ENCODE measurements at places on chromosomes 3 and 15. TPM values are rescaled to one million over a fixed set of nuclear protein-coding genes. Genes with fewer than 3 reads are reported as not detected.

DNA sequence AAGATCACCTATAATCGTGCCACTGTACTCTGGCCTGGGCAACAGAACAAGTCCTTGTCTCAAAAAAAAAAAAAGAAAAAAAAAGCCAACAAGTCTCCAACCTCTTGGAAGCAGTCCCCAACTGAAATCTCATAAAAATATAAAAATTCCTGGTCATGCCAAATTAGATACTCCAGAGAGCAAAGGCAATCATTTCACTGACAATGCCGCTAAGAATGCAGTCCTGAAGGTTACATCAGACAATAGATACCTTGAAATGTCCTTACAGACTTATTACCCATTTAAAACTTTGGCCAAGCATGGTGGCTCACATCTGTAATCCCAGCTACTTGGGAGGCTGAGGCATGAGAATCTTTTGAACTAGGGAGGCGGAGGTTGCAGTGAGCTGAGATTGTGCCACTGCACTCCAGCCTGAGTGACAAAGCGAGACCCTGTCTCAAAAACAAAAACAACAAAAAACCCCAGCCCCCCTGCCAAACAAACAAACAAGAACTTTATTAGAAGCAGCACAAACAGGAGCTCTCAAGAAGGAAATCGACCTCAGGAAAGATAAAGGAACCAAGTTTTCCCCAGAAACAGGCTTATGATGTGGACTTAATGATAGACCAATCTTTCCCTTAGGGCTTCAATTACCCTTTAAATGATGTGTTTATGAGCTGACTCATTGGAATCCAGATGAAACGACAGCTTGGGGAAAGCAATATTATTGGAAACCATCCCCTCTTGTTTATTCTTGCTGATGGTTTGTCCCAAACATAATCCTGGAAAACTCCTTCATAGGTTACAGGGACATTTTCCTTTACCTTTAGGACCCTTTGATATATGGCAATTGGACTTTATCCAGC lies 53.1 kb upstream of the XCR1 start:
- peaks cover 4% of the 10 kb centered on the region for H3K27me3 ChIP-seq
- H3K36me3 ChIP-seq = no peaks in the 10 kb centered on the region
- DNase-seq = no peak
- H3K4me1 ChIP-seq = peaks cover 7% of the 10 kb centered on the region
- H3K4me3 ChIP-seq = no peak overlapping the region
- H3K27ac ChIP-seq = no peak overlapping the region

GRCh38 chr3:169077394-169077906 lies 586.1 kb downstream of the MECOM start:
- H3K27me3 ChIP-seq = no peaks in the 10 kb centered on the region
- DNase-seq = no peak
- H3K4me1 ChIP-seq = no peaks in the 10 kb centered on the region
- no peaks in the 10 kb centered on the region for H3K36me3 ChIP-seq

The PPP1R14D gene
- not detected for total RNA-seq

The CP gene
- total RNA-seq = 0.88 TPM

The PPP2R3A gene
- total RNA-seq = 23.9 TPM

Measured in osteoblast (primary cell).